DND-41 (cell line): ENCODE measurements at places on chromosomes 5 and 9.

GRCh38 chr5:25327172-25327571 lies 682.4 kb upstream of the CDH10 start:
- H3K4me1 ChIP-seq: no peaks in the 10 kb centered on the region
- no peaks in the 10 kb centered on the region for H3K36me3 ChIP-seq
- DNase-seq: no peak

DNA sequence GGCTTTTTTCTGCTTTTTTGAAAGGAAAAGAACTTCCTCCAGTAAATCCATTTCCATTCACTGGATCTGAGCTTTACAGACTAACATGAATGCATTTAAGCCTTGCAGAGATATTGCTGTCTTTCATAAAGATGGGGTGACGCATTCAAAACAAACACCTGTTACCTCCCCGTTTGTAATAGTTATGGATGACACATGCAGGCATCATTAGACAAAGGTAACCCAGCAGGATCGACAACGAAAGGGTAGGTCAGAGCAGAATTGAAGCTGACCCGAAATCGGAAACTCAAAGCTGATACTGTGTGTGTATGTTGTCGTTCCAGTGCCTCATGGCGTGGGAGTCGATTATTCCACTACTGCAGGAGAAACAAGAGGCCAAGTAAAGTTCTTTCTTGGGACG lies 22.2 kb downstream of the SLC46A2 start:
- no peaks in the 10 kb centered on the region for H3K36me3 ChIP-seq
- no peaks in the 10 kb centered on the region for H3K4me1 ChIP-seq
- DNase-seq: no peak
- no peak overlapping the region for H3K4me3 ChIP-seq
- H3K27me3 ChIP-seq: no peaks in the 10 kb centered on the region

- H3K4me3 ChIP-seq: no peak overlapping the region
- no peak overlapping the region for H3K27ac ChIP-seq
- no peaks in the 10 kb centered on the region for H3K27me3 ChIP-seq
- peaks cover 21% of the 10 kb centered on the region for H3K4me1 ChIP-seq
- H3K36me3 ChIP-seq: no peaks in the 10 kb centered on the region
- DNase-seq: no peak
Observed at GRCh38 chr5:103389357-103389756, 130.8 kb downstream of the MACIR start.

DNA sequence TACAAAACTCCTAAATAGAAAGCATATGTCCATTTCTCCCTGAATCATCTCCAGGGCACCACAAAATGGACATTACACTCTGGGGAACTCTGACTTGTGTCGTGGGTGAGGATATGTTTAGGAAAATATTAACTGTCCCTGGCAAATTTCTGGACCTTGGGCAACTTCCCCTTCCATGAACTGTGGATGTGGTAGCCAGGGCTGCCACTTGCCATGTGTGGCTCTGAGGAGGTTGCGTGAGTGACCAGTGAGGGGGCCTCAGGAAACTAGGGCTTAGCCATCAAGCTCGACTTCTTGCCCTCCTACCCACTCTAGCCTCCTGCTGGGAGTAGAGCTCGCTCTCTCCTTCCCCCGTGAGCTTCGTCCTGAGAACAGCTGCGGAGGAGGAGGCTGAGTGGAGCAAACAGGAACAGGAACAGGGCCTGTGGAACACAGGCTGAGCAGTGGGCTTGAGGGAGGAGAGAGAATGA lies 13.8 kb upstream of the STC2 start:
- H3K27ac ChIP-seq: no peak overlapping the region
- H3K27me3 ChIP-seq: no peaks in the 10 kb centered on the region
- no peak overlapping the region for H3K4me3 ChIP-seq
- no peaks in the 10 kb centered on the region for H3K36me3 ChIP-seq
- DNase-seq: no peak
- H3K4me1 ChIP-seq: no peaks in the 10 kb centered on the region

DNA sequence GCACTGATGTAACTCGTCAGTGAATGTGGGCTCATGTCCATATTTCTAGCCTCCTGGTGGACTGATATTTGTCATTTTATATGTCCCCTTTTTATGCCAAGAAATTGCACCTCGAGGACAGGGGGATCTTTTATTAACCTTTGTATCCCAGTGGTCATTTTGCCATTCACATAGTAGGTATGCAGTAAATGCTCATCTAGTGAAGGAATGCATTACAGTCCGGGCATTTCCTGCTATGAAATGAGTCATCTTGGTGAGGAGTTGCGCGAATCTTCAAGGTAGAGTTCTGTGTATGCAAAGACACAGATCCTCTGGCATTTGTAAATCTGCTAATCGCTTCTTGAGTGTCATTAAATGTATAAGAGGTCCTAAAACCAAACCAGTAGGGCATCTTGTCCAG lies 755.5 kb upstream of the ADAMTS16 start:
- no peaks in the 10 kb centered on the region for H3K36me3 ChIP-seq
- DNase-seq: no peak
- H3K27me3 ChIP-seq: no peaks in the 10 kb centered on the region

DNA sequence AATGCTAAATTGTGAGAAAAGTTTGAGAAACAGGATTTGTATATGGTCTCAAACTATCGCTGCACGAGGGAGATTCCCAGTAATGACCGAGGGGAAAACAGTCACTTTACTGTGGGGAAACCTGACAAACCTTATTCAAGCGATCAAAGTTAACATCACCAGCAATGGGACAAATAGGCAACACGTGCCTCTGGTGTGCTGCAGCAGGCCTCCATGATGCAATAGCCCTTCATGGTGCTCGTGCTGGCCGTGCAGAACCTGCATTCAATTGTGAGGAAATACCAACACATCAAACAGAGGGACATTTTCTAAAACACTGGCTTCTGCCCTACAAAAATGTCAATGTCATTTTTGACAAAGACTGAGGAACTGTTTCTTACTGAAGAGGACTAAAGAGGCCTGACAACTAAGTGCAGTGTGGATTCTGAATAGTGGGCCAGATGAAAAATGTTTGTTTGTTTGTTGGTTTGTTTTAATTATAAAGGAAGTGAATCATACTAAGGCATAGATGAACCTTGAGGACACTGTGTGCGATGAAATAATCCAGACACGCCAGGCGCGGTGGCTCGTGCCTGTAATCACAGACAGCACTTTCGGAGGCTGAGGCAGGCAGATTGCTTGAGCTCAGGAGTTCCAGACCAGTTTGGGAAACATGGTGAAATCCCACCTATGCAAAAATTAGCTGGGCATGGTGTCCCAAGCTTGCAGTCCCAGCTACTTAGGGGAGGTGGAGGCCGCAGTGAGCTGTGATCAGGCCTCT lies 17.6 kb upstream of the MARCHF6 start:
- H3K36me3 ChIP-seq: no peaks in the 10 kb centered on the region
- H3K27me3 ChIP-seq: no peaks in the 10 kb centered on the region
- H3K4me1 ChIP-seq: no peaks in the 10 kb centered on the region

- no peak overlapping the region for H3K27ac ChIP-seq
- H3K4me3 ChIP-seq: no peak overlapping the region
- DNase-seq: no peak
- H3K27me3 ChIP-seq: no peaks in the 10 kb centered on the region
- no peaks in the 10 kb centered on the region for H3K4me1 ChIP-seq
Observed at GRCh38 chr5:110510146-110510545, 216.3 kb downstream of the TMEM232 start.

DNA sequence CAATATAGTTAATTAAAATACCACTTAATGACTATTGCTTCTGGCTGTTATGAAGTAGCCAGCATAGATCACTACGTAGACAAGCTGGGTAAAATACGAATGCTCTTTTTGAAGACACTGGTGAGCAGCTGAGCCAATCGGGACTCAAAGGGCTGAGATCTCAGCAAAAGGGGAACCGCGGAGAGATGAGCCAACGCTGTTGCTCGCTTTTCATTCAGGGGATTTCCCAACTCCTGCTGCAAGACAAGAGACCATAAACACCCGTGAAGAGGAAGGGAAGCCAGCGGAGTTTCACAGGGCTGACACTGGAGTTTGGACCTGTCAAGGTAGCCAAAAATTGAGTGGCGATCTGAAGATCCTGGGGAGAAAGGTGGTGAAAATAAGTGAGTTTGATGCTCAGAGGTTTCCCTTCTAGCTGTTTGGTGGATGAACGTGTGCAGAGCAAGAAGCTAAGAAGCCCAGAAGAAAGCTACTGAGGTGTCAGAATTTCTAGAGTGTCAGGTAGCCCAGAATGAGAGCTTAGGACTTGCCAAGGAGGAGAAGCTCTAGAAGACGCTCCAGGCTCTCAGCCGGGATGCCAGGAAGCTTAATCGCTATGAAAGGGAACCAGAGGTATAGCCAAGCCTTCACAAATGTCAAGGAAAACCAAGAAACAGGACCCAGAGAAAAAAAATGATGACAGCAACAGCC lies 79.6 kb upstream of the RNU6ATAC start:
- no peaks in the 10 kb centered on the region for H3K36me3 ChIP-seq
- DNase-seq: no peak
- H3K27me3 ChIP-seq: no peaks in the 10 kb centered on the region
- no peak overlapping the region for H3K4me3 ChIP-seq

DNA sequence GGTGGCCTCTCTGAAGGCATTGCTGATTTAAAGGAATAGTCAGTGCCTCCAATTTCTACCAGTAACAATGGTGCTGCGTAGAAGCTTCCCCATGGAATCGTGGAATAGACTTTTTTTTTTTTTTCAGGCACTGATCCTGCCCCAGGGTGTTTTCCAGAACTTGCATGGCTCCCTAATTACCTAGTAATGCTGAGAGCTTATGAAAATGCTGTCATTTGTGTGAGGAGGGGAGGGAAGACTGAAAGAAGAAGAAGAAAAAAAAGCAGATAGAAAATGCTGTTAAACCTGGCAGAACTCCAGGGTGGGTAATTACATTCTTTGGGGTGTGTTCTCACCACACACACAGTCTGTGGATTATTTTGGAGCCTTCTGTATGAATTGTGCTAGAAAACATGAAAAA lies 4.8 kb upstream of the GRIA1 start:
- H3K27ac ChIP-seq: no peak overlapping the region
- H3K36me3 ChIP-seq: no peaks in the 10 kb centered on the region
- H3K4me1 ChIP-seq: no peaks in the 10 kb centered on the region
- DNase-seq: no peak
- no peak overlapping the region for H3K4me3 ChIP-seq

DNA sequence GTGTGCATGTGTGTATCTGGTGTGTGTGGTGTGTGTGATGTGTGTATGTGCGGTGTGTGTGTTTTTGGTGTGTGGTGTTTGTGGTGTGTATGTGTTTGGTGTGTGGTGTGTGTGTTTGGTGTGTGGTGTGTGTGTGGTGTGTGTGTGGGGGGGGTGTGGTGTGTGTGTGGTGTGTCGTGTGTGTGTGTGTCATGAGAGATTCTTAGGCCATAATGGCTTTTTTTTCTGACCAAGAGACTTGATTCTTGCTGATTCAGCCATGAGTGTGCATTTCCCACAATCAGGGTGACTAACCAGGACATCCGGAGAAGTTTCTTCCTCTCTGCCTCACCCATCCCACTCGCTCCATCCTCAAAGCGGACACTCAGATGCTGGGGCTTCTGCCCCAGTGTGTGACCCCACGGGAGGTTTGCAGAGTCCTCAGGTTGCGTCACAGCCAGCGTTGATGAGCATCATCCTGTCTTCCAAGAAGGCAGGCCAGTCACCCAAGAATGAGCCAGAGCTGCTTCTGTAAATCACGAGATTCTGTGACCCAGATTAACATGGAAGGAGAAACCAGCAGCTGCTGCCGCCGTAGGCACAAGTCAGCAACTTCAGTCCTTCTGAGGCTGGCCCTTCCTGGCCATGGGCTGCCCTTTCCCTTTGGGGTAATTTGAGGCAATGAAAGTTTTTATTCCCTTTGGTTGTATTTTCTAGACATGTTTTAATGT lies 12.5 kb upstream of the CTSL start:
- H3K36me3 ChIP-seq: no peaks in the 10 kb centered on the region
- no peak for DNase-seq
- no peaks in the 10 kb centered on the region for H3K4me1 ChIP-seq

- H3K4me3 ChIP-seq: no peak overlapping the region
- H3K36me3 ChIP-seq: no peaks in the 10 kb centered on the region
- no peaks in the 10 kb centered on the region for H3K27me3 ChIP-seq
- H3K27ac ChIP-seq: no peak overlapping the region
Observed at GRCh38 chr9:33139421-33140228, 27.5 kb downstream of the B4GALT1 start.

DNA sequence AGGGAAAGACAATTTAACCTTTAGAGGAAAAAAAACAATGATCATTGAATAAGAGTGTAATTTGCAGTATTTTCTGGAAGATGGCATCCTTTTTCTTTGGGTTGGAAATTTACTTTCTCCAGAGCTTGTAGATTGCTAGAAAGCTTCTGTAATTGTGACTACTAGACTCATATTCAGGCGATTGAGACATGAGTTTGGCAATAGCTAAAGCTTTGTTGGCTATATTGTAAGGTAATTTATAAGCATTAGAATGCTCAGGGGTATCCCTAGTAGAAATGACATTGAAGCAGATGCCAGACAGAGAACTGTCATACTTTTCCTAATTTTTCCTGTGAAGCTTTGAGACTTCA lies 115.3 kb downstream of the UNC13B start:
- H3K4me1 ChIP-seq: peaks cover 7% of the 10 kb centered on the region; the same call in 1 of the 2 replicates
- no peaks in the 10 kb centered on the region for H3K36me3 ChIP-seq
- H3K4me3 ChIP-seq: no peak overlapping the region
- no peak for DNase-seq
- H3K27me3 ChIP-seq: peaks cover 8% of the 10 kb centered on the region

- H3K4me1 ChIP-seq: peaks cover 21% of the 10 kb centered on the region
- no peak for DNase-seq
- H3K27ac ChIP-seq: no peak overlapping the region
- H3K27me3 ChIP-seq: no peaks in the 10 kb centered on the region
Observed at GRCh38 chr5:134051305-134051704, 46.5 kb upstream of the VDAC1 start.

GRCh38 chr9:106634183-106634582 lies 228.8 kb upstream of the ZNF462 start:
- DNase-seq: no peak
- no peaks in the 10 kb centered on the region for H3K4me1 ChIP-seq
- no peaks in the 10 kb centered on the region for H3K36me3 ChIP-seq
- no peak overlapping the region for H3K27ac ChIP-seq

GRCh38 chr9:677461-678097 lies 163.9 kb upstream of the DMRT1 start:
- H3K27me3 ChIP-seq: no peaks in the 10 kb centered on the region
- H3K4me1 ChIP-seq: peaks cover 39% of the 10 kb centered on the region
- H3K36me3 ChIP-seq: no peaks in the 10 kb centered on the region
- H3K4me3 ChIP-seq: no peak overlapping the region
- H3K27ac ChIP-seq: peak overlapping the region; percentile 38
- no peak for DNase-seq

GRCh38 chr5:157283434-157283833 lies 17.5 kb downstream of the CYFIP2 start:
- peaks cover 14% of the 10 kb centered on the region for H3K4me1 ChIP-seq
- peaks cover 66% of the 10 kb centered on the region for H3K36me3 ChIP-seq
- DNase-seq: no peak
- H3K27ac ChIP-seq: peak overlapping the region; percentile 57

- DNase-seq: no peak
- no peaks in the 10 kb centered on the region for H3K36me3 ChIP-seq
- H3K27ac ChIP-seq: no peak overlapping the region
- H3K4me1 ChIP-seq: peaks cover 3% of the 10 kb centered on the region; the same call in 1 of the 2 replicates
- no peaks in the 10 kb centered on the region for H3K27me3 ChIP-seq
Observed at GRCh38 chr5:97049175-97049574, 93.2 kb downstream of the LIX1 start.
